ENCODE measurements at places on chromosomes 6 and 20.

GRCh38 chr20:1357921-1358671 is 29.2 kb upstream of the SDCBP2 start:
- no peak for DNase-seq

GRCh38 chr20:1364106-1364505 is 28.7 kb downstream of the FKBP1A start:
- no peak for DNase-seq

- DNase-seq, result no peak
These were observed 43.2 kb downstream of the NCOA3 start for GRCh38 chr20:47544852-47545251.

- no peak for DNase-seq
These were observed 1.3 kb downstream of the C20orf203 start for GRCh38 chr20:32672394-32672981.

GRCh38 chr6:83597511-83597910 is 85.2 kb downstream of the PRSS35 start:
- DNase-seq, result no peak

DNA sequence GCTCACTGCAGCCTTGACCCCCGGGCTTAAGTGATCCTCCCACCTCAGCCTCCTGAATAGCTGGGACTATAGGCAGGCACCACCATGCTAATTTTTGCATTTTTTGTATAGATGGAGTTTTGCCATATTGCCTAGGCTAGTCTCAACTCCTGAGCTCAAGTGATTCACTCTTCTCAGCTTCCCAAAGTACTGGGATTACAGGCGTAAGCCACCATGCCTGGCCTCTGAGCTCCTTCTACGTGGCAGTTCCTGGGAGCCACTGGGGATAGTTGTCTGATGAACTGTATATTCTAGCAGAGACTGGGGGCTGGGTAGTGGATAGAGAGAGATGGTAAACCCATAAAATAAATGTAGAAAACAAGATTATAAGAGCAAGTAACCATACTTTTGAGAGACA is 26.1 kb downstream of the IYD start:
- no peak for DNase-seq

GRCh38 chr6:1312473-1313367 is 822 bp downstream of the FOXQ1 start:
- DNase-seq, result peak; percentile 37

GRCh38 chr6:35596448-35597442 is 84.0 kb upstream of the TULP1 start:
- peak; percentile 67 for DNase-seq

Data from mammary epithelial cell (primary cell).